ENCODE measurements at places on chromosomes 3 and 15. TPM values are rescaled to one million over a fixed set of nuclear protein-coding genes. Genes with fewer than 3 reads are reported as not detected.
A peak's percentile ranks its signal among the peaks of the same experiment; 100 is the strongest.

The ZNF860 gene
- 0.70 TPM for polyA plus RNA-seq

The ARL6IP5 gene
- 218 TPM for polyA plus RNA-seq

The GPR15 gene
- not detected for polyA plus RNA-seq

The SETD5 gene
- polyA plus RNA-seq: 39.5 TPM

The TICRR gene
- 1.6 TPM for polyA plus RNA-seq

The CLSTN2 gene
- polyA plus RNA-seq: 1.3 TPM

DNA sequence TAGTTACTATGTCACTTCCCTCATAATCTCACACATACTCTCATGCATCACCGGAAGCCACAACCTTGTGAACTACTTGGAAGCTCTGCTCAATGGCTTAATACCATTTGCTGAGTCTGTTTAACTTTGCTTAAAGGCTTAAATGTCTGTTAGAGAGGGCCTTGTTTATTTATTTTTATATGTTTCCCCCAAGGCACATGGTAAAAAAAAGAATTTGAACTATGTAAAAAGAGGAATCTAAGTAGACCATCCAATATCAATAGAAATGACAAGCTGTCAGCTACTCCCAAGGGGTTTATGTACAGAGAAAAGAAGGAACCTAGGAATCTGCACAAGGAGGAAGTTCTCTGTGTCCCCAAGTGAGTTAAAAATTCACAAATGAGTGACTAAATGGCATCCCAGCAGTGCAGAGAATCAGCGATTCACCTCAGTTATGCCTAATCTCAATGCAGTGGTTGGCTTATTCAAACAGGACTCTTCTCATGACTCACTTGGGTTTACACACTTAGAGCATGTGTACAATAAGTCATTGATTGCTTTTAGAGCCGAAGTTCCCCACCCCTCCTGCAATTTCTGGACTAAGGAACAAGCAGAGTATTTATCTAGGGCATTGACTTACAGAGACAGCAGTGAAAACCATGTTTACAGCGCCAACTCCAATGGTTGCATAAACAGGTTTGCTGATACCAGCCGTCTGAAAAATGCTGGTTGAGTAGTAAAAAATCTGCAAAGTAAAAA, 24.4 kb downstream of the SLC2A2 start:
- peak; percentile 68 for DNase-seq

DNA sequence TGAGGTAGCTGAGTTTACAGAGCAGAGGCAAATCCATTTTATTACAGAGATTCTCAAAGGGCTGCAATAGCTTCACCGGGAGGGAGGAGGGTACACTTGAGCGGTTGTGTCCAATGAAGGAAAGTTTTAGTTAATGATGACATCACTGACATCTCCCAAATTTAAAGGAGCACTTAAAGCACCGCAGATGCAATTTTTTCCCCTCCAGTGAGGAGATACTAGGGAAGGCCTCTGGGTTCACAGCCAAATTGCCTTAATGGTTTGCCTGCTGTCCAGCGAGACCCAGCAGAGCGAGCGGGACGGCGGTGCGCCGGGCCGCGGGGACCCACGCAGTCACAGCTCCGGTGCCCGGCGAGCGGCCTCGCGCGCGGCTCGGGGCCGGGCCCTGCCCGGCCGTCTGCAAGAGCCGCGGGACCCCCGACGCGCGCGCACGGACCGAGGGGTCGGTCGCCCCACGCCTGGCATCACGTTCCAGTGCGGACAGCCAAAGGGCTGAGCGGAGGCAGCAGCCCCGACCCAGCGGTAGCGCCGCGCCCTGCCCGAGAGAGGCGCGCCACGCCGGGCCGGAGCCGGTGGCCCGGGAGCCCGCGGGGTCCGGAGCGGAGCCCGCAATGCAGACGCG, 160.5 kb upstream of the CHRNA7 start:
- no peak for DNase-seq

GRCh38 chr3:176633511-176633910, 563.8 kb downstream of the TBL1XR1 start:
- no peak for DNase-seq

- DNase-seq: no peak
Measured at GRCh38 chr3:19013879-19014278, 134.4 kb upstream of the KCNH8 start.

DNA sequence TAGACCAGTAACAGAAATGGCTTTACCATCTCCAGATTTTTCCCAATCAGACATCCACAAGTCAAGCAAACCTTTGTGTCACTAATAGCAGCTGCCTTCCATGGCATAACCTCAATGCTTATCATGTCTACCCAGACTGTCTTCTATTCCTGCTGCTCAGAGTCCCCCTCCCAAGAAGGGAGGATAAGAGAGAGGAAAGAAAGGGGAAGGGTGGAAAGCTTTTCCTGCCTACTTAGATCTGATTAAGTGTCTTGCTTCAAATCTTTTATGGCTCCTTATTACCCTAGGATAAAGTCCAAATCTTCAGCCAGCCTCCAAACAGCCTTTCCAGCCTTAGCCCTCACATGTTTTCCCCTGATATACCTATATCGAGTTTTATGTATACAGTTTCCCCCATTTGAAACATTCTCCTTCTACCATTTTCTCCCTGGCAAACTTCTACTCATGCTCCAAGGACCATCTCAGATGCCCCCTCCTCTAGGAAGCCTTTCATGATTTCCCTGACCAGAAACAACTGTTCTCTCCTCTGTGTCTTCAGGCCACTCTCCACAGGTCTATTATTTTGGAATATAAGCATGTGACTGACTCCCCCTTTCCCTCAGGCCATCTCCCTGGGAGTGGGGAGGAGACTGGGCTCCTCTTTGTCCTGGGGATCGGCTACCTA, 7.9 kb upstream of the SSUH2 start:
- no peak for DNase-seq

DNA sequence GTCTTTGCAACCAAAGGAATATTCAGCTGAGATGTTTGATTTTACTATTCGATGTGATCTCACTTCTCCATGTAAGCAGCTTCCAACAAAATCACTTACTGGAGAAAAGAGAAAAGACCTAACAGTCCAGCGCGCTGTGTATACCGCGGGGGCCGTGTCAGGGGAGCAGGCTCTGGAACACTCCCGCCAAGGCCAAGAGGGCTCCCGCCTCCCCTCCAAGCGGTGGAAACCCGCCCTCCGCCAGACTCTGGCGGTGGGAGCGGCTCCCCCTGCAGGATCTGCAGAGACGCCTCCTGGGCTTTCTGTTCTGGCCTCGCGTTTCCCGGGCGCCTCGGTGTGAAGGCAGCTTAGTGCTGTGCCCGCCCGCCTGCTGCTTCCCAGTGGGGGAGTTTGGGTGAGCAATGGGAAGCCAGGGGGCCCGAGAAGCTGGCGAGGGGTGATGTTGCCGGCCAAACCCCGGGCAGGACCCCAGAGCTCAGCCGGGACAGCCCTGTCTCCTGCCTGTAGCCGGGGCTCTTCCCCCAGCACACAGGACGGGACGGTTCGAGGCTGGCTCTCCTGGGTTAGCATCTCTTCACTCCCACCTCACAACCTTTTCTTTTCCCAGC, 36.3 kb downstream of the CHST14 start:
- peak; percentile 72 for DNase-seq

GRCh38 chr3:159625594-159625993, 363.0 kb upstream of the IL12A start:
- no peak for DNase-seq

DNA sequence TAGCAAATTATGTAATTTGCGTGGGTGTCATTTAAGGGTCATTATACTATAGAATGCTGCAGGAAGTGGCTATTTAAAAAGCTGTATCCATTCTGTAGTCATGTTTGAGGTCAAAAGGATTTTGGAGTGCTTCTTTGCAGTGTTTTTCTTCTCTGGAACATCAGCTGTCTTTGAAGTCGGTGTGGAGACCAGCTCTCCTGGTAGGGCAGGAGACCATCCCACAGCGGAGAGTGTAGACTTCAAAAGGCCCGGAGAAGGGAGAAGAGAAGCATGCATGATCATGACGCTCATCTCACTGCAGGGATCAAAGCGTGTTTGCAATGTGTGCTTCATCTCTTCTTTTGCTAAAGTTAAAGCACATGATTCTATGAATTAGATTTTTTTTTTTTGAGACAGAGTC, 19.9 kb downstream of the PXK start:
- no peak for DNase-seq

- no peak for DNase-seq
Measured at GRCh38 chr15:51195459-51195858, 100.8 kb upstream of the TNFAIP8L3 start.

- DNase-seq: peak; percentile 56
Measured at GRCh38 chr3:136380530-136380929, 130.4 kb downstream of the PCCB start.

GRCh38 chr3:126760541-126760940, 56.5 kb downstream of the CHCHD6 start:
- no peak for DNase-seq

GRCh38 chr15:63482874-63483323, 21.5 kb upstream of the USP3 start:
- no peak for DNase-seq

GRCh38 chr15:73522011-73522410, 79.0 kb downstream of the REC114 start:
- DNase-seq: no peak

- DNase-seq: peak; percentile 73
Measured at GRCh38 chr3:165837058-165837525, at the start of gene BCHE. BCHE (minus strand) TSS chr3:165837423; CDS start chr3:165831033, 6,390 bp downstream.

GRCh38 chr3:146640955-146641867, 36.1 kb upstream of the PLSCR5 start:
- DNase-seq: peak; percentile 66

- DNase-seq: no peak
Measured at GRCh38 chr15:90080458-90080755, 21.9 kb downstream of the IDH2 start.

DNA sequence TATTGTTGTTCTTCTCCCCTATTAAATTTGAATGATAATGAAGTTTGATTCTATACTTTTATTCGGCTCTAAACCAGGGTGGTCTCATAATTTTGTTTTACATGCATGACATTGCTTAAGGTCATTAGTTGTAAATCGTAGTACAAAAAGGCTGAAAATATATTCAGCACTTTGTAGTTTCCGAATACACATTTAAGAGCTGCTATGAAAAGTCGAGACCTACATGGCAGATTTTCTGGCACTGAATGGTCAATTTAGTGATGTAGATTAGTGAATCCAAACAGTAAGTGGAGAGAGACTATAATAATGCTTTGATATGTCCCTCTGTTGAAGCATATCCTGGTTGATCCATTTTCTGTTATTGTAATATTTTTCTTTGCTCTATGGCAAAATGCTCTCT, 254.0 kb upstream of the SOX2 start:
- DNase-seq: no peak

- peak; percentile 3 for DNase-seq
Measured at GRCh38 chr3:33751336-33751735, 33.3 kb upstream of the CLASP2 start.

- DNase-seq: peak; percentile 31
Measured at GRCh38 chr3:71725271-71725991, at the start of gene EIF4E3. EIF4E3 (minus strand) TSS chr3:71725402; CDS start chr3:71725367, 35 bp downstream.

- no peak for DNase-seq
Measured at GRCh38 chr3:26081806-26082205, 291.9 kb downstream of the OXSM start.

- DNase-seq: no peak
Measured at GRCh38 chr3:67655364-67656121, 1.1 kb upstream of the SUCLG2 start.

GRCh38 chr15:38406436-38406835, 47.5 kb upstream of the FAM98B start:
- DNase-seq: no peak

DNA sequence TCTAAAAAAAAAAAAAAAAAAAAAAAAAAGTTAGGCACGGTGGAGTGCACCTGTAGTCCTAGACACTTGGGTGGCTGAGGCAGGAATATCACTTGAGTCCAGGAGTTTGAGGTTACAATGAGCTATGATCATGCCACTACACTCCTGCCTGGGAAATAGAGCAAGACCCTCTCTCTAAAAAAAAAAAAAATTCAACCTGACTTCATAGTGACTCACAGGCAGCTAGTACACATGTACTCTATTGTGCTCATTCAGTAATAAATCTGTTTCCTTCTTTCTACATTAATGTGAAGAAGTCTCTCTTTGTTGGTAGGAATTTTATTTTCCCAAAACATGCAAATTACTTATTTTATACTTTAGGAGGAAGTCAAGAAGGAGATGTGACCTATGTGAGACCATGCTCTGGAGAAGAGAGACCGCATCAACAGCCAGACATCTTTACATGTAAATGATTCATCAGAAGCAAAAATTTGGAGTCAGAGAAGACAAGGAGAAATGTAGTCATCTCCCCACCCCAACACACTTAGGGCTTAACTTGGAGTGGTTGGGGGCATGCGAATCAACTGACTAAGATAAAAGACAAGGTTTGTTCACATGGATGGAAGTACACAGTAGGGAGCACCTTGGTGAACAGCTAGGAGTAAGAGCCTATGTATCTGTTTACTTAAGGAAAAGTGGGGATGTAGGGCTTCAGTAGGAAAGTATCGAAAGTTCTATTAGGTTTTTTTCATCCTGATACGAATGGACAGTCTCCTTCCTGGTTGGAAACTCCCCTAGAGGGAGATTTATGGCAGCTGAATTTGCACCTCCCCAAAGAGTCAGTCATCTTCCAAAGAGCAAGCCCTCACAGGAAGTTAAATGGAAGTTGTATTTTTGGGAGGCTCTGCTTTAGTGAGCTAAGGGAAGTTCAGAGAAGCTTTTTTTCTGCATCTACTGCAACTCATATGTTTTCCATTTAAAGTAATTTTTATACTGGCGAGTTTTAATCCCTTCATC, 23.0 kb upstream of the NMD3 start:
- DNase-seq: no peak

DNA sequence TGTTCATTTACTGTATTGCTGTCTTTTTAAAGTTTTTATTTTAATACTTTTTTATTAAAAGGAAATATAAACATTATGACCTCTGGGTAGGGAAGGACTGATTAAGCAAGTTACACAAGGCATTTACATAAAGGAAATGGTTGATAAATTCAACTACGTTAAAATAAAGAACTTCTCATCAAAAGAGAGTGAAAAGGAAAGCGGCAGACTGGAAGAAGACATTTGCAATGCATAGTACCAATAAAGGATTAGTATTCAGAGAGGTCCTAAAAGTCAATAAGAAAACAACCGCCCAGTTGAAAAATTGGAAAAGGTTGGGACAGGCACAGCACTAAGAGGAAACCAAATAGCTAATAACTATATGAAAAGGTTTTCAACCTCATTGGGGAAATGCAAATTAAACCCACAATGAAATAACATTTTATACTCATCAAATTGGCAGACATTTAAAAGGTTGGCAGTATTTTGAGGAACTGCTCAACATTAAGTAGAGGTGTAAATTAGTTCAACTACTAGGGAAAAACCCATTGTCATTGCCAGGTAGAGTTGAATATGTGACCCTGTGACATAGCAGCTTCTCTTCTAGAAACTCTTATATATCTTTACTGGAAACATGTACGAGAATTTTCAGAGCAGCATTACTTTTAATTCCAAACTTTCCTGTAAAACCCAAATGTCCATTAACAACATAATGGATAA, 9.5 kb downstream of the PDE8A start:
- DNase-seq: no peak

- no peak for DNase-seq
Measured at GRCh38 chr15:64513823-64514222, 53.4 kb downstream of the ZNF609 start.

GRCh38 chr3:10771486-10772270, 44.4 kb upstream of the SLC6A11 start:
- DNase-seq: no peak

Data from fibroblast of lung (primary cell).